ENCODE measurements at places on chromosomes 1 and 21.
A peak's percentile ranks its signal among the peaks of the same experiment; 100 is the strongest.

GRCh38 chr1:13766592-13767564 lies 66.9 kb downstream of the PRDM2 start:
- H3K36me3 ChIP-seq, result peaks cover 27% of the 10 kb centered on the region
- H3K4me3 ChIP-seq, result no peak overlapping the region
- no peak for DNase-seq
- no peaks in the 10 kb centered on the region for H3K27me3 ChIP-seq

- no peak overlapping the region for H3K4me3 ChIP-seq
- DNase-seq, result no peak
- no peak overlapping the region for H3K27ac ChIP-seq
Measured at GRCh38 chr1:119743308-119743707, 25.4 kb downstream of the HMGCS2 start.

GRCh38 chr1:24996456-24996855 lies 66.4 kb upstream of the RUNX3 start:
- H3K27me3 ChIP-seq, result no peaks in the 10 kb centered on the region
- no peak for DNase-seq
- H3K4me1 ChIP-seq, result peaks cover 98% of the 10 kb centered on the region
- peaks cover 10% of the 10 kb centered on the region for H3K36me3 ChIP-seq

DNA sequence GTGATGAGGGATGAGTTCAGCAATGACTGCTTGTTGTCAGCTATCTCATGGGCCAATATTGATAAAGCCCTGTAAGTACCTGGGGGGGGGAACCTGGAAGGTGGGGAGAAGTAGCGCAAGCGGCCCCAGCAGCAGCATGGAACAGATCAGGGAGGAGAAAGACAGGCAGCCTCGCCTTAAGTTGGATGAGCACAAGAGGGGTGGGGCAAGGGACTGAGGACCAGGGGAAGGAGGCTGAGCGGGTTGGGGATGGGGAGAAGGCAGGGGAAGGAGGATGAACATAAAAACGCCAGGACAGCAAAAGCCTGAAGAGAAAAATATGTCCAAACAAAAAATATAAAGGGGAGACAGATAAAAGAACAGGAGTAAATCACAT lies 70.6 kb downstream of the ALG14 start:
- H3K4me3 ChIP-seq, result no peak overlapping the region
- H3K27me3 ChIP-seq, result no peaks in the 10 kb centered on the region
- no peaks in the 10 kb centered on the region for H3K4me1 ChIP-seq

GRCh38 chr1:37825506-37825905 lies 17.5 kb upstream of the YRDC start:
- peaks cover 45% of the 10 kb centered on the region for H3K36me3 ChIP-seq
- no peaks in the 10 kb centered on the region for H3K27me3 ChIP-seq
- H3K4me1 ChIP-seq, result peaks cover 27% of the 10 kb centered on the region
- DNase-seq, result no peak
- H3K4me3 ChIP-seq, result no peak overlapping the region

DNA sequence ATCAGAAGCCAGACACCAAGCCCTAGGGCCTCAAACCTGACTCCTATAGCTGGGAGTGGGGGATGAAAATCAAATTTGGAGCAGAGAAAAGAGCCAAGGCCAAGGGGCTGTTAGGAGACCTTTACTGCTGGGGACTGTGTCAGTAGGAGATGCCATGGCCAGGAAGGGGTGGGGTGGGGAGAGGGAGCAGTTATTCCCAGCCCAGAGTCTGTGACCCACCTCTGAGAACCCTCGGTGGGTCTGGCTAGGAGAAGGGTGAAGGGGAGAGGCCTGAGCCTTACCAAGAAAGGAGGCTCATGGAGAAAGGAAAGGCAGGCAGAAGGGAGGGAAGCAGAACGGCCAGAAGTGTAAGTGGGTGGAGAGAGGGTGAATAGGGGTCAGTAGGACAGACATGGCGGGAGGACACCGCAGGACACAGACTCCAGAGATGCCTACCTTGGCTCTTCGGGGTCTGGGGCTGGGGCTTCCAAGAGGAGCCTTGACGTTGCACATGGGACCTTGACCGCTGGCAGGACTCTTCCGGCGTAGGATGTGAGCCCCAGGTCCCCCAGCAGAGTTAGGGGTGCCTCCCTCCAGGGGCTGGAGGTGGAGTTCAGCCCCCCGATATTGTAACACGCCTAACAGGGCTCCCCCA lies 1.2 kb downstream of the ADAMTS4 start:
- H3K36me3 ChIP-seq, result no peaks in the 10 kb centered on the region
- H3K4me1 ChIP-seq, result peaks cover 46% of the 10 kb centered on the region
- H3K4me3 ChIP-seq, result no peak overlapping the region
- H3K27me3 ChIP-seq, result no peaks in the 10 kb centered on the region

DNA sequence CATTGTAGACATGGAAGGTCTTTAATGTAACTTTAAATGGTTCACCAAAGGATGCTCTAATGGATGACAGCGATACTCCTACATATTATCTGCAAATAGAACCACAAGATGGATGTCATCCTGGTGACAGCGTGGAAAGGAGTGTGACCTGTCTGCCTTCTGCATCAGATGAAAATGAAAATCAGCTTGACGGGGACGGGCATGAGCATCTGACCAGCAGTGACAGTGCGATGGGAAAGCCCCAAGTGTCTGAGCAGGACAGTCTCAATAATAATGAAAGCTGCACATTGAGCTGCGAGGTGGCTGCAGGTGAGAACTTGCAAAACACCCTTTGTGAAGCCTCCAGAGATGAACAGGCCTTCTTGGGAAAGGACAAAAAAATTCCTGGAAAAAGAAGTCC lies 25.2 kb downstream of the CNST start:
- no peaks in the 10 kb centered on the region for H3K27me3 ChIP-seq
- peaks cover 40% of the 10 kb centered on the region for H3K36me3 ChIP-seq
- H3K4me1 ChIP-seq, result peaks cover 34% of the 10 kb centered on the region
- DNase-seq, result no peak
- H3K27ac ChIP-seq, result peak overlapping the region; percentile 73

DNA sequence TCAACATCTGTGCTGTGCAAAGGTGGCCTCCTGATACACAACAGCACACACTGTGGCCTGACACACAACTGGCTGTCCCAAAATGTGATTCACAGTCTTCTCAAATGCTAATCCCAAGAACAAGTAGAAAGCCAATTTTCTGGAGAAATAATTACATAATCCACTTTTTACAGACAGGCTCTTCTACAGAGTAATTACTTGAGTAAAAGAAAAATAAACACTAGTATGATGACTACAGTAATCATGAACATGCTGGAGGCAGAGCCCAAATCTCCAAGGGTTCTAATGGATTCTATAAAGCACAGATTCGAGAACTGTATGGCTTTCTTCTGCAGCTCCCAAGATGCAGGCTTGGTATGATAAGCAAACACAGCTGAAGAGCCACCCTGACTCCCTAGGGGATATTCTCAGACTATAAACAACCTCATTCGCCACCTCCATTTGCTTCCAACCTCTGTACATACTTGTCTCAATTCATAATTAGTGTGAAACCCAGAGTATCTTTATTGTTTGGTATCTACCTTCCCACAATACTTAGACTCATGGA lies 81.9 kb downstream of the SIPA1L2 start:
- no peak overlapping the region for H3K27ac ChIP-seq
- H3K4me3 ChIP-seq, result no peak overlapping the region
- no peak for DNase-seq
- no peaks in the 10 kb centered on the region for H3K36me3 ChIP-seq
- H3K4me1 ChIP-seq, result no peaks in the 10 kb centered on the region

DNA sequence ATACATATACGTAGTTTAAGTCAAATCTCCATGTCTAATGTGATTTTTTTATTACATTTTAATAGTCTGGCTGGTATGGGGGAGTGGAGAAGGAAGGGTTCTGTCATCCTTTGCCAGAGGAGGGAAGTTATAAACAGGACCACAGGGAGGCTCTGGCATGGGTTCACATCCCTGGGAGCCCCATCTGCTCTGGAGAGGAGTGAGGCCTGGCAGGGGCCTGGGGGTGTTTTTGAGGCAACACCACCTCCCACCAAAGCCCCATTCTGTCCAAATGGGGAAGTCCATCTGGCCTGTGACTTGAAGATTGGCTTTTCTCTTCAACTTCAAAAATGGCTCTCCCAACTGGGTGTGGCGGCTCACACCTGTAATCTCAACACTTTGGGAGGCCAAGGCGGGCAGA lies 15.8 kb downstream of the DISP3 start:
- H3K4me3 ChIP-seq, result no peak overlapping the region
- H3K27me3 ChIP-seq, result peaks cover 6% of the 10 kb centered on the region
- no peak overlapping the region for H3K27ac ChIP-seq
- no peaks in the 10 kb centered on the region for H3K4me1 ChIP-seq
- H3K36me3 ChIP-seq, result no peaks in the 10 kb centered on the region

DNA sequence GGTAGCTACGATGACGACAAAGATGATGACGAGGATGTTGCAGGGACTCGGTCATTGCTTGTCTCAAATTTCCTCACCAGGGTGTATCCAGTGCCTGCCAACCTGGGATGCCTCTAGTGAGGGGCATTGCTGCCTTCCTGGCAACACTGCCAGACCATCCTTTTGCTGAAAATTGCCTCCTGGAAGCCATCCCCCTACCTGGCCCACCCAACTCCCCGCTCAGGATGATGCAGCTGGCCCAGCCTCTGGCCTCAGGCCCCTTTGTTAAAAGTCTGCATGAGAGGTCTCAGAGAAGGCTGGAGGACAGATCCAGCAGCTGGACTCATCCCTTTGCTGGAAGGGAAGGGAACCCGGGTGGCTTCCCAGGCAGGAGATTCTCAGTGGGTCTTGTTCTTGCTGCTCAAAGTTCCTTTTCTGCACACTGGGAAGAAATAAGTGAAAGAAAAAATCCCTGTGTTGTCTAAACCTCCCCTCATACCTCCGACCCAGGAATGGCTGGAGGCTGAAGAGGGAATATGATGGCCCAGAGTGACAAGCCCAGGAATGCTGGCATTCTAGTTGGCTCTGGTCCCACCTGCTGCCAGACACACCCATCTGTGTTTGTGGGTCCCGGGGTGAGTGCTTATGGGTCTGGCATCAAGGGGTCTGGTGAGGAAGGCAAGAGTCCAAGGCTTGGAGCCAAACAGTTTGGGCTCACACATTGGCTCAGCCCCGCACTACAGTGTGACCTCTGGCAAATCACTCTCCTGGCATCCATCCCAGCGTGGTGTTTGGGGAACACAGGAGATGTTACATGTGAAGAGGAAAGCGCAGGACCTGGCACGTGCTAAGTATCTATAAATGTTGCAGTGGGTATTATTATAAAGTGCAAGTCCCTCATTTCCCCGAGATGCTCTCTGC lies 6.7 kb upstream of the FNDC5 start:
- no peak for DNase-seq
- H3K4me3 ChIP-seq, result no peak overlapping the region
- peaks cover 32% of the 10 kb centered on the region for H3K27me3 ChIP-seq
- H3K4me1 ChIP-seq, result no peaks in the 10 kb centered on the region
- H3K36me3 ChIP-seq, result no peaks in the 10 kb centered on the region

- H3K4me1 ChIP-seq, result peaks cover 44% of the 10 kb centered on the region
- H3K27me3 ChIP-seq, result no peaks in the 10 kb centered on the region
- peak overlapping the region; percentile 94 for H3K27ac ChIP-seq
Measured at GRCh38 chr1:152034654-152035538, 1.9 kb downstream of the S100A11 start.

DNA sequence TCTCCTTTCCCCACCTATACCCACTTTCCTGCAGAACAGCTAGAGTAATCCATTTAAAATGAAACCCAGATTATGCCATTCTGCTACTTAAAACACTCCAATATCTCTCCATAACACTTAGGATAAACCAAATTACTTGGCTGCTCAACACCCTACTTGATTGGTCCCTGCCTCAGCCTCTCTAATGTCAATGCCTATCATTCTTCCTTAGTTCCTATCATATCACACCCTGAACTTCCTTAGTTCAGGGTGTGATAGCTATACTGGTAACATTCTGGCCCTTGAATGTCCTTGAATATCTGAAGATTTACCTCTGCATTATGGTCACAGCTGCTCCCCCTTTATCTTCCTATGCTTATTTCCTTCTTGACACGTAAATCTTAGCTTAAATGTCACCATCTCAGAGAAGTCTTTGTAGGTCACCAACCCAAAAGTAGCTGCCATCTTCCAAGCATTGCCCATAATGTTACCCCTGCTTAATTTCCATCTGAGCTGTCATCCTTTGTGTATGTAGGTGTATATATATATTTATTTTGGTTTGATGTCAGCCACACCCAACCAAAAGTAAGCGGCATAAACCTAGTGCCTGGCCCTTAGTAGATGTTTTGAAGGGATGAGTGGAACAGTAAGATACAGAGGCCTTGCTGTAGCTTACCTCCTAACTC lies 379.8 kb downstream of the PTPRC start:
- no peak overlapping the region for H3K4me3 ChIP-seq
- H3K36me3 ChIP-seq, result no peaks in the 10 kb centered on the region
- H3K27ac ChIP-seq, result no peak overlapping the region

GRCh38 chr1:4108331-4108730 lies 208.3 kb upstream of the C1orf174 start:
- H3K36me3 ChIP-seq, result no peaks in the 10 kb centered on the region
- H3K27me3 ChIP-seq, result peaks cover 5% of the 10 kb centered on the region
- H3K27ac ChIP-seq, result no peak overlapping the region
- no peaks in the 10 kb centered on the region for H3K4me1 ChIP-seq
- no peak for DNase-seq

DNA sequence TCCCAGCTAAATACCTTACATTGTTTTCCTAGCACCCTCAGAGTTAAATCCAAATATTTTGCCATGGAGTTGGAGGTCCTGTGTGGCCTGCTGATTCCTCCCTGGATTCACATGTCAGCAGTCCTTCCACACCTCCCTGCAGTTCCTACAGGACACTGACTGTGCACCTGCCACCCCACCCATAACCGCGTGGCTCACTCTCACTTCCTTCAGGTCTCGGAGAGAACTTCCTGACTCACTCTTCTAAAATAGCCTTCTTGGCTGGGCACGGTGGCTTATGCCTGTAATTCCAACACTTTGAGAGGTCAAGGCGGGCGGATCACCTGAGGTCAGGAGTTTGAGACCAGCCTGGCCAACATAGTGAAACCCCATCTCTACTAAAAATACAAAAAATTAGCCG lies 8.4 kb upstream of the CAMTA1 start:
- no peak overlapping the region for H3K4me3 ChIP-seq
- DNase-seq, result no peak
- H3K27me3 ChIP-seq, result peaks cover 6% of the 10 kb centered on the region
- peaks cover 6% of the 10 kb centered on the region for H3K4me1 ChIP-seq
- no peak overlapping the region for H3K27ac ChIP-seq

- DNase-seq, result no peak
- H3K27ac ChIP-seq, result no peak overlapping the region
- no peak overlapping the region for H3K4me3 ChIP-seq
- no peaks in the 10 kb centered on the region for H3K4me1 ChIP-seq
- no peaks in the 10 kb centered on the region for H3K36me3 ChIP-seq
- peaks cover 32% of the 10 kb centered on the region for H3K27me3 ChIP-seq
Measured at GRCh38 chr1:18787825-18788385, 71.6 kb downstream of the TAS1R2 start.

DNA sequence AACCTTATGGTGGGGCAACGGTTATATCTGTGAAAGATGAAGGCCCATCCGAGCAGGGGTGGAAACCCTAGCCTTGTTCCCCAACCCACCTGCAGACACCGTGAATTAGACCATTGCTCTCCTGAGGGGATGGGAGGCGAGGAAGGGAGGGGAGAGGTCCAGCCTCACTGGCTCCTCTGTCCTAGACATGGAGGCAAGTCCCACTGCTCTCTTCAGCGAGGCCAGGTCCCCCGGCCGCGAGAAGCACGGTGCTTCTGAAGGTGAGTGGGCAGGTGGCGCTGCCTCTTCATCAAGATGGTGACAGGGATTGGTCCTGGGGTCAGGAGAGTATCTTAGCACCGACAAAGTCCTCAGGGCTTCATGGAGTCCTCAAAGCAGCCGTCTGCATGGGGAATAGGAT lies 59.3 kb downstream of the VWA5B1 start:
- no peak for DNase-seq
- H3K36me3 ChIP-seq, result no peaks in the 10 kb centered on the region
- H3K4me1 ChIP-seq, result no peaks in the 10 kb centered on the region

- peaks cover 57% of the 10 kb centered on the region for H3K4me1 ChIP-seq
- peaks cover 72% of the 10 kb centered on the region for H3K36me3 ChIP-seq
- peak overlapping the region; percentile 43 for H3K4me3 ChIP-seq
- no peaks in the 10 kb centered on the region for H3K27me3 ChIP-seq
- H3K27ac ChIP-seq, result peak overlapping the region; percentile 15
- DNase-seq, result no peak
Measured at GRCh38 chr1:15915991-15916390, 59.9 kb downstream of the ZBTB17 start.
